ENCODE measurements at places on chromosomes 16 and 17.

GRCh38 chr17:1360975-1361374, 39.0 kb downstream of the YWHAE start:
- peaks cover 4% of the 10 kb centered on the region for H3K4me1 ChIP-seq
- DNase-seq: no peak
- H3K4me3 ChIP-seq: no peak overlapping the region
- no peak overlapping the region for H3K27ac ChIP-seq
- peaks cover 52% of the 10 kb centered on the region for H3K36me3 ChIP-seq

- no peak overlapping the region for H3K27ac ChIP-seq
- H3K27me3 ChIP-seq: no peaks in the 10 kb centered on the region
- DNase-seq: no peak
- H3K36me3 ChIP-seq: no peaks in the 10 kb centered on the region
Observed at GRCh38 chr16:7236824-7237410, 95.7 kb upstream of the RBFOX1 start.

GRCh38 chr17:79975498-79976134, 60.1 kb downstream of the TBC1D16 start:
- H3K4me3 ChIP-seq: no peak overlapping the region
- H3K27me3 ChIP-seq: no peaks in the 10 kb centered on the region
- DNase-seq: no peak
- H3K4me1 ChIP-seq: no peaks in the 10 kb centered on the region
- H3K36me3 ChIP-seq: no peaks in the 10 kb centered on the region
- no peak overlapping the region for H3K27ac ChIP-seq

- no peak overlapping the region for H3K4me3 ChIP-seq
- H3K4me1 ChIP-seq: no peaks in the 10 kb centered on the region
- no peak for DNase-seq
- no peaks in the 10 kb centered on the region for H3K27me3 ChIP-seq
Observed at GRCh38 chr16:80684136-80684765, 120.1 kb downstream of the CDYL2 start.

- H3K4me3 ChIP-seq: no peak within 1 kb of the TSS
- H3K27ac ChIP-seq: peak within 1 kb of the TSS; percentile 11
- DNase-seq: no peak
- peaks cover 10% of the 10 kb centered on the region for H3K4me1 ChIP-seq
- H3K27me3 ChIP-seq: no peaks in the 10 kb centered on the region
Observed at GRCh38 chr16:66918803-66919568, at the start of gene CDH16. Gene CDH16, minus strand, starts transcription at chr16:66918885. Its CDS starts 820 bp downstream, at chr16:66918065.

- H3K27ac ChIP-seq: no peak overlapping the region
- H3K4me3 ChIP-seq: no peak overlapping the region
- no peaks in the 10 kb centered on the region for H3K36me3 ChIP-seq
- DNase-seq: no peak
- no peaks in the 10 kb centered on the region for H3K27me3 ChIP-seq
Observed at GRCh38 chr17:10821054-10821453, 16.8 kb downstream of the PIRT start.

GRCh38 chr16:53031323-53031942, 21.3 kb downstream of the CHD9NB start:
- no peaks in the 10 kb centered on the region for H3K27me3 ChIP-seq
- H3K27ac ChIP-seq: no peak overlapping the region
- no peaks in the 10 kb centered on the region for H3K4me1 ChIP-seq
- DNase-seq: no peak
- H3K4me3 ChIP-seq: no peak overlapping the region

GRCh38 chr17:73155410-73156165, 9.2 kb upstream of the SSTR2 start:
- H3K36me3 ChIP-seq: no peaks in the 10 kb centered on the region
- no peaks in the 10 kb centered on the region for H3K27me3 ChIP-seq
- no peak for DNase-seq
- H3K27ac ChIP-seq: no peak overlapping the region
- H3K4me3 ChIP-seq: no peak overlapping the region

Data from ascending aorta (tissue), 2 donors.